ENCODE measurements at places on chromosomes 3 and 15. TPM values are rescaled to one million over a fixed set of nuclear protein-coding genes. Genes with fewer than 3 reads are reported as not detected.

The TNFSF10 gene
- total RNA-seq = not detected

The RYR3 gene
- total RNA-seq = 0.42 TPM

- no peak overlapping the region for H3K27ac ChIP-seq
- DNase-seq = no peak
- H3K36me3 ChIP-seq = no peaks in the 10 kb centered on the region
- no peak overlapping the region for H3K4me3 ChIP-seq
- no peaks in the 10 kb centered on the region for H3K27me3 ChIP-seq
Observed at GRCh38 chr3:171364500-171364899, 95.7 kb downstream of the TNIK start.

GRCh38 chr15:77907824-77908751 lies 169.4 kb downstream of the TBC1D2B start:
- no peak overlapping the region for H3K27ac ChIP-seq
- peak; percentile 71 for DNase-seq
- H3K4me1 ChIP-seq = no peaks in the 10 kb centered on the region
- no peak overlapping the region for H3K4me3 ChIP-seq

The IL16 gene
- not detected for total RNA-seq

The CIP2A gene
- total RNA-seq = 4.1 TPM

Data from cardiac muscle cell (in vitro differentiated cells and primary cell).